EH (cell line): ENCODE measurements at places on chromosomes 5 and 9.

DNA sequence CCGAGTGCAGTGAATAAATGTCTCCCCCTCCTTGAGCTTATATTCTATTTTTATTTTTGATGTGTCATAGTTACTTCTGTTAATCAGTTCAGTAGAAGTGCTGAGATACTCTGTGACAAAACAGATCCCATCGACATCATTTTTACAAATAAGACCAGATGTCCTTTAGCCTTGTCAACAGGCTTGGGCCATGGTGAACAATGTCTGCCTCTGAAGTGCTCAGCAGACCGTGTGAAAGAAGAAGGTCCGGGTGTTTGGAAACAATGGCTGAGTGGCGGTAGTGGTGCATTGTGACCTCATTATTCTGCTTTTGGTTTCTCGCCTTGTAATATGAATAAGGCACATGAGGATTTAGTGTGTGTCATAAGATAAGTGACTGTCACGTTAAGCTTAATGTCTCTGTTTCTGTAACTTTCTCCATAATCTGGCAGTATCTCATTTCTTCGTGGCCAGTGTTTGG lies 71.2 kb downstream of the SYK start:
- peak; percentile 7 for DNase-seq

DNA sequence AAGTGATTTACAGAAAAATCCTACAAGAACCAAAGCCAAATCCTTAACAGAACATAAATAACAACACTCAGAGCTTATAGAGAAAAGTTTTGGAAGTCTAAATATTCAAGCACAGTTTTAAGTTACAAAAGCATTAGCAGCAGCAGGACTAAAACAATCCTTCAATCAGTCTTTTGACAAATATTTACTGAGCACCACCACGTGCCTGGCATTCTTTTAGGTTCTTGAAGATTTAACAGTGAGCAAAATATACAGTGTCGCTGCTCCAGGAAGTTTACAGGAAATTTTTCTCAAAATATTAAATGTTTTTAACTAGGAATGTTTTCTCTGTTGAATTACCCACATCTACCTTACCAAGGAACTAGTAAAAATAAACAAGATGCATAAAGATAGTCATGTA lies 11.4 kb downstream of the EPB41L4A start:
- no peak for DNase-seq

- no peak for DNase-seq
These were observed 169.0 kb downstream of the TRIM32 start for GRCh38 chr9:116855881-116856662.

DNA sequence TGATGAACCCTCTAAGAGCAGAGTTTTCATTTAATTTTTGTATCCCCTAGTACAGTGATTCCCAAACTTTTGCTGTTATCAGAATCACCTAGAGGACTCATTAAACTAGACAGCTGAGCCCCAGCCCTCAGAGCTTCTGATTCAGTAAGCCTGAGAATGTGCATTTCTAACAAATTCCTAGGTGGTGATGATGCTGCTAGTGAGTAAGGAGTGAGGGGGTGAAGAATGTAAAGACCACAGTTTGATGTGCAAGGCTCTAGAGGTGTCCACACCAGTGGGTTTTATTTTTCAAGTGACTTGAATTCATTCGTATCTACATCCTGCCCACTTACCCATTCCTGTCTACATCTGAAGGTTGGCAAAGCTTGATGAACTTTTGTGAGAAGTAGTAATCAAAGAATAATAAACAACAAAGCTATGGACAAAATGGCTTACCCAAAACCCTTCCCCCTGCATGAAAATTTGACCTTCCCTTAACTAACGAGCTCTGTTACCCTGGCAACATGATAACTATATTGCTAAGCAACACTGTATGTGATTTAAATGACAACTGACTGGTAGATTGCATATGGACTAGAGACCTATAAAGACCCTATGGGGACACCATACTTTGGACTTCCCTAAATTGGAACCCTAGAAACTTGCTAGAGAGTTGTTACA lies 35.2 kb downstream of the DTWD2 start:
- peak; percentile 10 for DNase-seq

GRCh38 chr5:36928947-36929346 lies 52.4 kb downstream of the NIPBL start:
- peak; percentile 82 for DNase-seq

DNA sequence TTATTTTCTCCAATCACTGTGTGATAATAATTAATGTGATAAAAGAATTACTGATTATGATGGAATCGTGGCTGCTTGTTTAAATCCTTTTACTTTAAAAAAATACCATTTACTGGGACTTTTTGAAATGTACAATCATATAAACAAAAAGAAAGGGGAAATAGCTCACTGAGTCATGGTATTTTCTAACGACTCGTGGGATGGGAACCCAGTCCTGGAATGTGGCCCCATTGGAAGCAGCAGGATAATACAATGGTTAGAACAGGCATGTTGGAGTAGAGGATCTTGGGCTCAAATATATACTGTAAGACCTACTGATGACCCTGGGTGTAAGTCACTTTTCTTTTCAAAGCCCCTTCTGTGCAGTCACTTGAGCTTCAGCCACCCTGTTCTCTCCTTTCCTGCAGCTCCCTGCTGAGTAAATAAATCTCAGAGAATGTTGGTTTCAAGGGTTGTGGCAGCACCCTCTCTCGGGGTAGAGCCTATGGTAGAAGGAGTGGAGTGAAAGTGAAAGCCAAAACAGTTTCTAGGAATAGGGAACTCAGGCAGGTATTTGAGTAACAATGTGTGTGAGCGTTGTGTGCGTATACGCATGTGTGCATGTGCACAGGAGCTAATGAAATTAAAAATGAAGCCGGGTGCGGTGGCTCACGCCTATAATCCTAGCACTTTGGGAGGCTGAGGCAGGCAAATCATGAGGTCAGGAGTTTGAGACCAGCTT lies 40.8 kb upstream of the LARP1 start:
- DNase-seq, result peak; percentile 76

DNA sequence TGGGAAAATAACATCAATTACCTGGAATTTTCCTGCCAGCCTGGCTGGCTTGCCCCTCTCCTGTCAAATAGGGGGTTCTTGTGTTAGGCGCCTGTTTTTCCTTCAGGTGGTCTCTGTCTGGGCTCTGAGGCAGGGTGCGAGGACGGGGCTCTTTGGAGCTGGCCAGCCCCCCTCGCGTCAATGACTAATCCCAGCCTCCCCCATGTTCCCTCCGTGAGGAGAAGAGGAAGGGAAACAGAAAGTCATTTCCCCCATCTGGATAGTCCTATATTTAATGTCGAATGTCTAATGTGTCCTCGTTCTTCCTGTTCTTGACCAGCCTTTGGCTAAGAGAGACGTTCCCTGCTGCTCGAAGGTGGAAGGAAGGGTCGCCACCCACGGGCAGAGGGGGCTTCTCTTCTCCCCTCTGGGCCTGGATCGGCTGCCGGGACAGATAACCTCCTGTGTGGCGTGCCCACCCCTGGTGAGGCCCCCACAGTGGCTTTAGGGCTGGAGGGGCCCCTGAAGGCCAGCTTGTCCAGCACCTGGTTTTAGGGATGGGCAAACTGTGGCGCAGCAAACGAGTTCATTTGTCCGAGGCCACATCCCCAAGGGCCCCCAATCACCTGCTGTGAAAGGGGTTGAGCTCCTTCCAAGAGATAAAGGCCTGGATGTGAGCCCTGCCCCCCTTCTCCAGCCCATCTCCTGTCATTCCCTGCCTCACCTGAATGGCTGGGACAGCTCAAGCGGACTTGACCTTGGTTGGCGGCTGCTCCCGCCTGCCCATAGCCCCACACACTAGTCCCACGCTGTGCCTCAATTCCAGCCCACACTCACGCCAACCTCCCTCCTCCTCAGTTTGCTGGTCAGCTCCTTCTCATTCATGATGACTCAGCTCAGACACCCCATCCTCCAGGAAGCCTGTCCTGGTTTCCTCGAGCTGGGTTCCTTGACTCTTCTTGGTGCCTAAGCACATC lies 35.9 kb upstream of the UNC5A start:
- no peak for DNase-seq

- no peak for DNase-seq
These were observed 6.9 kb downstream of the C7 start for GRCh38 chr5:40916226-40916625.

DNA sequence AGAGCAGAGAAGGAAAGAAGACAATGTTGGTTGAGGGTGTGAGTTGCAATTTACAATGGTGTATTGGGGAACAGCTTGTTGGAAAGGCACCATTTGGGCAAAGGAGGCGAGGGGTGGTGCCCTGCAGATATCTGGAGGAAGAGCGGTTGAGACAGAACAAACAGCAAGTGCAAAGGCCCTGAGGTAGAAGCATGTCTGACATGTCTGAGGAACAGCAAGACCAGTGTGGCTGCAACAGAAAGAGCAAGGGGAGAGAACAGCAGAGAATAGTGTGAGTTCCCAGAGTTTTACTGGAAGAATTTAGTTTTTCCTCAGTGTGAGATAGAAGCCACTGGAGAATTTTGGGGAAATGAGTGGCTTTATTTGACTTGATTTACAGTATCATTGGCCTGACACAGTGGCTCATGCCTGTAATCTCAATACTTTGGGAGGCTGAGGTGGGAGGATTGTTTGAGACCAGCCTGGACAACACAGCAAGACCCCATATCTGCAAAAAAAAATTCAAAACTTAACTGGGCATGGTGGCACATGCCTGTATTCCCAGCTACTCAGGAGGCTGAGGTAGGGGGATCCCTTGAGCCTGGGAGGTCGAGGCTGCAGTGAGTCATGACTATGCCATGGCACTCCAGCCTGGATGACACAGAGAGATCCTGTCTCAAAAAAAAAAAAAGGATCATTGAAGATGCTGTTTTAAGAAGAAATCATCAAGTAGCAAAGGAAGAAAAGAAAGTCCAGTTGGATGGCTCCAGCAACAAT lies 13.6 kb downstream of the CMBL start:
- DNase-seq, result peak; percentile 52

- no peak for DNase-seq
These were observed 139.0 kb upstream of the GABRP start for GRCh38 chr5:170644501-170644900.

GRCh38 chr5:6804766-6805501 lies 91.7 kb downstream of the TENT4A start:
- peak; percentile 67 for DNase-seq

- DNase-seq, result no peak
These were observed 102.1 kb downstream of the ACER2 start for GRCh38 chr9:19510907-19511306.

DNA sequence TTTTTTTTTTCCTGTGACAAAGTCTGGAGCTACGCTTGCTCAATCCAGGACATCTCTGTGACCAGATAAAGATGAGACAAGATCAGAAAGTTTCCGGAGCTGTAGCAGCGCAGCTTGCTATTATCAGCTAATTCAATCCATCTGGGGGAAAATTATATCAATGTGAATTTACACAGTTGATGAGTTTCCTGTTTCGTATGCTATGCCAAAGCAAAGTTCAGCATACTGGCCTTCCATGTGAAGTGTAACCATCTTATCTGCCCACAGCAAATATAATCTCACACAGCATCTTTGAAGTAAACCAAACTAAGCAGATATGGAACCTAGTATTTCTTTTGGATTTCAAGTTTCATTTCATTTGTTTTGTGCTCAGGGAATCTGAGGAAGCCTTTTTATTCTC lies 1767.7 kb downstream of the EFNA5 start:
- no peak for DNase-seq

DNA sequence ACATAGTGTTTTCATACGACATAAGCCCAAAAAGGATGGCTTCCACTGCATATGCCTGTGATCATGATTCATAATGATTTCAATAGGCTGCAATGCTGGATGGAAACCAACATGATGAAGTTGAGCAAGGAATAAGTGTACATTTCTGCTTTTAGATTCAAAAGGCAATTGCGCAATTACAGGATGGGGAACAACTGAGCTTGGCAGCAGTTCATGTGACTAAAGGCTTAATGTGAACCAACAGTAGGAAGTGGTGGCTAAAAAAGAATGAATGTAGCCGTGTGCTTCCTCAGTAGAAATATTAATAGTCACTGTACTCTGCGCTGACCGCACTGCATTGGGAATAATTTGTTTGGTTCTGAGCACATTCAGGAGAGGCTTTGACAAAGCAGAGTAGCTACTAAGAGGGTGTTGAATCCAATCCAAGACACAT lies 51.2 kb downstream of the SLC1A3 start:
- peak; percentile 98 for DNase-seq

- no peak for DNase-seq
These were observed 325.0 kb upstream of the MSX2 start for GRCh38 chr5:174399411-174399810.

- no peak for DNase-seq
These were observed 56.2 kb upstream of the MAMDC2 start for GRCh38 chr9:69987457-69987856.

DNA sequence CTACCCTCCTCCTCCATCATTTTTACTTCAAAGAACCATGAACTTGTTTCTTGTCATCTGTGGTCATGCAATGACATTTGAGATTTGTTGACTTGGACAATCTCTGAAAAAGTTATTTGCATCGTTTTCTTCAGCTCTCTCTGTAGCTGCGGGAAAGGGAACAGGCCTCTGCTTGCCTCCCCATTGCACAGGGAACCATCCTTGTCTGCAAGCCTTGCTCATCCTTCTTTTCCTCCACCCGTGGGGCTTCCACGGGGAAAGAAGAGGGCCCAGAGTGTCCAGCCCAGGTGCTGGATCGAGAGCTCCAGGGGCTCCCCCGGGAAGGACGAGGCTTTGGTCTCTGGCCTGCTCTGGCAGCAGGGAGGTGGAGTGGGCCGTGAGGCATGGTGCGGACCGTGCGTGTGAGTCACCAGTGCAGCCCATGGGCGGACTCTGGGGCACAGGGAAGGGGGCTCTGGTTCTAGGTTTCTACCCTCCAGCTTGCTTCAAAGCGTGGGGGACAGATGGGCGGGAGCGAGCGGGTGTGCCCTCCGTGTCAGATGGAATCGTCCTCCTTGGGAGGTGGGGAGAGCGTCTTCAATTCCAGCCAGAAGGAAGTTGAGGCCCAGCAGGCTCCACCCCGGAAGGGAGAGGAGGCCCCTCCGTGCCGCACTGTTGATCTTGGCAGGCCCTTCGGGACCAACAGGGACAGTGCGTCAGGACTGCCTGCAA lies 6.0 kb upstream of the IRX4 start:
- no peak for DNase-seq

DNA sequence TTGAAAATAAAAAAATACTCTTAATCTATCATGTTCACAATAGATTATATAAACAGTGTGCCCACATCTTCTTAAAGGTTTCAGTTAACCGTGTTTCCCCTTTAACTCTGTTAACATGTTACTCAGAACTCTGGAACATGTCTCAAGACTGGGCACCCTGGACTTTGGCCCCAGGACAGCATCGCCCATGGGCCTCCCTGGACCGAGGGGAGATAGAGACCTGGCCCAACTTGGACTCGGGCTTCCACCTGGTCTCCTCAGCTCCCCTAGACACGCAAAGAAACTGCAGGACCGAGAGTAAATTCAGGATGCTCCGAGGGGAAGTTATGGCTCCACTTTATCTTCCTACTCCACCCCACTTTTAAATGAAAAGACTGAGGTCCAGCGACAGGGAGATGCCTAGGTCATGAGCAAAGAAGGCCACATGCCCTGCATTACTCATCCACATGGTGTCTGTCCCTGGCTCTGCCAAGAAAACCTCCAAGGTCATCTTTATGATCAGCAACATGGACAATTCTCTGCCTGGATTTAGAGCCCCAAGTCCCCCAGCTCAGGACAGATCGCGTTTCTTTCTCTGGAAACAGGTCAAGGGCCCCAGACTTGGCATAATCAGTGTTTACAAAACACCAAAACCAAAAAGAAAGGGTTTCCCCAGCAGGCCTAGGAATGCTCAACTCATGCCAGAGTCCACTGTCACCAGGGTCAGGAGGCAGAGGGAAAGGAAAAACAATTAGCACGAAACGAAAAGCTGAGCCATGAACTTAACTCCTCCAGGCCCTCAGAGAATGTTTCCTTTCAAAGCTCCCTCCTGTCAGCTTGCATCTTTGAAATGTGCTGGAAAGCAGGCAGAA lies 17.4 kb downstream of the GPX3 start:
- peak; percentile 87 for DNase-seq

GRCh38 chr5:141636413-141637122 lies at the start of the genes HDAC3 and RELL2:
HDAC3 (minus strand) TSS chr5:141636849; CDS start chr5:141636790, 59 bp downstream.
RELL2 (plus strand) TSS chr5:141636997; CDS start chr5:141638226, 1,229 bp downstream.
- peak; percentile 90 for DNase-seq

- DNase-seq, result peak; percentile 82
These were observed at the start of the genes NDOR1 and TMEM203 for GRCh38 chr9:137205126-137206069. NDOR1 (plus strand) TSS chr9:137205700; CDS start chr9:137205778, 78 bp downstream. TMEM203 (minus strand) TSS chr9:137205648; CDS start chr9:137205414, 234 bp downstream.
